ENCODE measurements at places on chromosomes 5 and 9. TPM values are rescaled to one million over a fixed set of nuclear protein-coding genes. Genes with fewer than 3 reads are reported as not detected.

FAM153A gene
- not detected for total RNA-seq

SNX18 gene
- 20.5 TPM for total RNA-seq

NR5A1 gene
- 0.37 TPM for total RNA-seq

RXFP3 gene
- 0.63 TPM for total RNA-seq

SLC46A2 gene
- not detected for total RNA-seq

FAM78A gene
- 5.6 TPM for total RNA-seq

ARHGEF39 gene
- total RNA-seq, result 21.4 TPM

SLC6A3 gene
- 0.18 TPM for total RNA-seq

SLIT3 gene
- 3.4 TPM for total RNA-seq

PCDHA1 gene
- total RNA-seq, result 0.26 TPM

FOXD4 gene
- not detected for total RNA-seq

CDH6 gene
- total RNA-seq, result 1.1 TPM

DNA sequence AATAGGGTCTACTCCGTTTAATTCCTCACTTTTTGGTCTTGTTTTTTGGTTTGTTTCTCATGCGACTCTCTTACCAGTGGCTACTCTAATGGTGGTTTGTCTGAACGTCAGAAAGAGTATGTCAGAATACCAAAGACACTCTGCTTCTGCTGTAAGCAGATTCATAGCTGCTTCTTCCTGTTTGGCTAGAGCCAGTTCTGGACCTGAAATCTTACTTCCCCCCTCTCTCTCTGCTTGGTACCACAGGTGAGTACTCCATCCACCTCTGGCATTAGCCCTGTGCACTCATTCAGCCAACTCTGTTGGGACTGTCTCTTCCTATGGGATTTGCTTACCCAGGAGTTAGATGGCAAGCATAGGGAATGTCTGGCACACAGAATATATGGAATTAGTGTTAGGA, 6.6 kb downstream of the ZCCHC7 start:
- DNase-seq, result no peak

DNA sequence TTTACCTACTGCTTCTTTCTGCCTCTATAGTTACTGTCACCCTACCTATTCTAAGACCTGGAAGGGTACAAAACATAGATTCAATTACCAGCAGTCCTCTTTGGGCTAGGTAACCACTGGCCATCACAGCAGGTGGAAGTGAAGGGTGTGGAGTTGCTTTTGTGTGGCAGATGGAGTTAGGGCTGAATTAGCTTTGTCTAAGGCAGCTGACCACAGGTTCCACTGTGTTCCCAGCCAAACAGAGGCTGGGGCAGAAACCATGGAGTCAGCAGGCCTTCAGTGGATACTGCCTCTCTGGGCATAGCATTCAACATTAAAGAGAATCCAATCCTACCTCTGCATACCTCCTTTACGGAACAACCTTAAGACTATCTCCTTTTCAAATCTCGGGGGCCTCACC, 254.2 kb downstream of the RFX3 start:
- peak; percentile 41 for DNase-seq

DNA sequence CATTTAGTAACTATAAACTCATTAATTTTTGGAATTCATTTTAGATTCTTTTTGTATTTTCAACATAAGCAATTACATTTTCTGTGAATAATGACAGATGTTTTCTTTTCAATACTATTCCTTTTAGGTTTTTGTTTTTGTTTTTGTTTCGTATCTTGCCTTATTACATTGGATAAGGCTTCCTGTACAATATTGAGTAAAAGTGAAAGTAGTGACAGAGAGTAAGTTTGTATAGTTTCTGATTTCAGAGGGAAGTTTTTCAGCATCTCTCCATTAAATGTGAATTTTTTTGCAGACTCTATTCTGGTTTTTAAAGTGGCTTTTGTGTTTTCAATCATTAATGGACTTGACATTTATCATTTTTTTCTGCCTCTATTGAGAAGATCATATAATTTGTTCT, 12.8 kb upstream of the CAMK4 start:
- DNase-seq, result no peak

- no peak for DNase-seq
Observed at GRCh38 chr5:145471026-145471425, 364.1 kb downstream of the PRELID2 start.

GRCh38 chr5:87777877-87778276, 365.1 kb upstream of the CCNH start:
- no peak for DNase-seq

- DNase-seq, result no peak
Observed at GRCh38 chr5:125408448-125409233, 662.2 kb upstream of the ZNF608 start.

- DNase-seq, result no peak
Observed at GRCh38 chr5:120452471-120452870, 11.6 kb upstream of the PRR16 start.

GRCh38 chr5:143638654-143639053, 173.3 kb upstream of the HMHB1 start:
- no peak for DNase-seq

GRCh38 chr5:27437594-27438200, 399.3 kb upstream of the CDH9 start:
- DNase-seq, result no peak

DNA sequence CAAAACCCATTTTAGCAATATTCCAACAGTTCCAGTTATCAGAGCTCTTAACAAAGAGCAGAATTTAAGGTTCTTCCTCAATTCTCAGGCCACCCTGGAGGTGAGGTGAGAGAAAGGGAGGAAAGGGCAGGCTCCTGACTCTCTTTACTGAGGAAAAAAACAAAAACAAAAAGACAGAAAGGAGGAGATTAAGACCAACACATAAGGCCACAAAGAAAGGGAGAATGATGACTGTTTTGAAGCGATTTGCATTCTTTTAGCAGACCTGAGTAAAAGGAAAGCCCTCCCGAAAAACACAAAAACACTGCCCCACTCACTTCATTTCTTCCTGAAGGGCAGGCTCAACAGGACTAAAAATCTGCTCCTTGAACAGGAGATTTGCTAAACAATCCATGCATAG, 300.5 kb downstream of the ARL15 start:
- no peak for DNase-seq

- no peak for DNase-seq
Observed at GRCh38 chr9:116144555-116144954, 9.0 kb upstream of the PAPPA start.

DNA sequence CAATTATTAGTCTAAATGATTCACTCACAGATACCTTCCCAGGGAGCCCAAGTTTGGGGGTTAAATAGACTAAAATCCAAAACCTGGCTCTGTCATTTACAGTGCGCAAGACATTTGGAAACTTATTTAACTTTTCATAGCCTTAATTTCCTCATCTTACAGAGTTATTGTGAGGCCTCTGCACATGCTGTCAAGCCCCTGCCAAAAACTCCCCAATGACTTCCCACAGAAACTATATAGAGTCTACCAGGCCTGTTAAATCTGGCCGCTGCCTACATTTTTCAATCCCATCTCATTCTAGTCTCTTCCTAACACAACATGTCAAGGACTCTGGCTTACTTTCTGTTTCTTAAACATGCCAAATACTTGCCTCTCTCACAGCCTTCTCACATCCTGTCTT, 412.5 kb downstream of the ELAVL2 start:
- no peak for DNase-seq

GRCh38 chr5:119655061-119655460, 25.7 kb downstream of the FAM170A start:
- DNase-seq, result no peak

- DNase-seq, result no peak
Observed at GRCh38 chr5:18576586-18576985, 942.3 kb downstream of the TAF11L14 start.

DNA sequence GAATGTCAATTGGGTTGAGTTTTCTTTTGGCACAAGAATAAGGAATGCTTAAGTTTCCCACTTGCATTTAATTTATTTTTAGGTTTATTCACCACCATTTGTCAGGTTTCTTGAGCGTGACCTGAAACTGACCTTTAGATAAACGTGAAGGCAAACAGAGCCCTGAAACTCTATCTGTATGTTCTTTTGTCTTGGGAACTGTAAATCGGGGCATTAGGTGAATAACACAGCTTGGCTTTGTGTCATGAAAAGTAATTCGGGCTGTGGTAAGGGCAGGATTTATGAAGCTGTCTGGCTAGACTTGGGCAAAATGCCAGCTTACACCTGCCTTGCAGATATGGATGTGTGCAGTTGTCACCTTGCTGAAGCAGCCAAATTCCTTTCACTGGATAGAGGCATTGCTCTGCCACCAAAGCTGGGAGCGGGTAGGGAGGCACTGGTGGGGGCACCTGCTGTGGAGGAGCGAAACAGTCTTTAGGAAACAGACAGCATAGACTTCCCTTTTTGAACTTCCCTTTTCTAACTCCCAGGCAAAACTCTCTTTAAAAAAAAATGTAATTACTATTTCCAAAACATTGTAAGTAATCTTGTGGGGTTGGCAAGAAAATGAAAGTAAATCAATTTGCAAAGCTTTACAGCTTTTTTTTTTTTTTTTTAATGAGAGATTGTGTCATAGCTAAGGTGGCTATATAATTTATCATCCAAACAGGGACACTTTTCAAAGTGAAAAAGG, 545.2 kb downstream of the CSNK1G3 start:
- DNase-seq, result no peak

DNA sequence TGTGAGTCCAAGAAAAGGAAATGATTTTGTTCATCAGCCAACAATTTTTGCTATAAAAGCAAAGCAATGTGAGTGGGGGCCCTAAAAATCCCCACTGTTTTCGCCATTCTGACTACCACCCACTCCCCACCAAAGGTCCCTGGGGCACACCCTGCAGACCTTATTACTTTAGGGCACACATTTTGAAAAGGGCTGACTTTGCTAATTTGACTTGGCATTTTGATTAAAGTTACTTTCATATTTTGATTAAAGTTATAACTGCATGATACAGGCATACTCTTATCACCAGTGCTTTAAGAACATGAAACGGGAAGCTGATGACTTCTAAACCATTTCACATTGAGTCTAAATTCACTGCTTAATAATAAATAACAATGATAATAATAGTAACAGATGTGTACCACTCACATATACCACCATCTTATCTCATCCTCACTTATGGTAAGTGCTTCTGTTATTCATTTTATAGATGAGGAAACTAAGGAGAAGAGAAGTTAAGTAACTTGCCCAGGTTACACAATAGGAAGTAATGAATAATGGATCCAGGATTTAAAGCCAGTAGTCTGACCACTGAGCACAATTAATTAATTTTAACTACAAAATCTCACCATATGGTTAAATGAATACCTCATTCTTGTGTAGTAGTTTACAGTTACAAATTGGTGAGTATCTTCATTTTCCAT, 25.4 kb upstream of the NR3C1 start:
- DNase-seq, result no peak

DNA sequence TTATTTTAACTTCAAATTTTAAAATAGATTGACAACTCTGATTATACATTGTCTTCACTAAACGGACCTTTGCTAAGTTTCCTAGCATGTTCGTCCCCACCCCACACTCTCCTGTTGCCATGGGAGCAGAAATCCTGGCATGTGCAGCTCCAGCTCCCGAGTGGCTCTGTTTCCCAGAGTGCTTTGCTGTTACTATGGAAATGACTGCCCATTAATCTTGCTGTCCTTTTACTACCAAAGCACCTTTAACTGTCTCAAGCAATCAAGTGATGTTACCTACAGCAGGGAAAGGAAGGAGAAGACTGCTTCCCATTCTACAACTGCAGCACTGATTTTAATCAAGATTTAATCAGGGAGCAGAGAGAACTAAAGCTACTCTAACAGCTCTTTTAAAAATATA, 212.0 kb upstream of the KIF2A start:
- no peak for DNase-seq

GRCh38 chr9:122827761-122828093, 661 bp downstream of the PDCL start:
- peak; percentile 83 for DNase-seq

DNA sequence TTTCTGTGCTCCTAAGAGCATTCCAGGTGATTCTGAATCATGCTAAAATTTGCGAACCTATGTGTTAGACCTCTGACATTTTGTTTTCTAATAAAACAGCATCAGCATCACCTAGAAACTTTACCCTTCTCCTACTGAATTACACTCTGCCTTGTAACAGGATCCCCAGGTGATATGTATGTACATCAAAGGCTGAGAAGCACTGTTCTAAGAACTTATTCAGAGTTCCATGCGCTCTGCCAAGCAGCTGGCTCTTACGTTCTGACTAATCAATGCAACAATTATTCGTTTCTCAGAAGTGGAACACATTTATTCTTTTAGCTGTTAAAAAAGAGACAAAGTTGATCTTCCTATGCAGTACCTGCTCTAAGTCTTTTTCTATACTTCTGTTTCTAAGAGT, 228.6 kb downstream of the SLF1 start:
- no peak for DNase-seq

Measured in endodermal cell (in vitro differentiated cells).